ENCODE measurements at places on chromosomes 5 and 9.

DNA sequence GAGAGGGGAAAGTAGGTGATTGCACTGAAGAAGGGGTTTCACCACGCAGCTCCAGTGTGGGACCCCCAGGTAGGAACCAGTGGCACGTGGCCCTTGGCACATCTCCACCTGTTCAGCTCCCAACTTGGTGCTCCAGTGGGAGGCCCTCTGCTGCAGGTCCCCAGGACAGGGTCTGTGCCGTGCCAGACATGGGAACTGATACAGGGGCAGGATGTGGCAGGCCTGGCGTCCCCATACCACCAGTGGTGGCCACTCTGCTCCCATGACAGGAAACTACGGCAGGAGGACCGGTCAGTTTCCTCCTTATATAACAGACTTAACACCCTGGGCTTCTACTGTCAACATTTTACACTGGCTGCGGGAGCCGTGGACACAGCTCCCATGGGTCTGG is 67.3 kb downstream of the PSMB7 start:
- DNase-seq, result no peak

DNA sequence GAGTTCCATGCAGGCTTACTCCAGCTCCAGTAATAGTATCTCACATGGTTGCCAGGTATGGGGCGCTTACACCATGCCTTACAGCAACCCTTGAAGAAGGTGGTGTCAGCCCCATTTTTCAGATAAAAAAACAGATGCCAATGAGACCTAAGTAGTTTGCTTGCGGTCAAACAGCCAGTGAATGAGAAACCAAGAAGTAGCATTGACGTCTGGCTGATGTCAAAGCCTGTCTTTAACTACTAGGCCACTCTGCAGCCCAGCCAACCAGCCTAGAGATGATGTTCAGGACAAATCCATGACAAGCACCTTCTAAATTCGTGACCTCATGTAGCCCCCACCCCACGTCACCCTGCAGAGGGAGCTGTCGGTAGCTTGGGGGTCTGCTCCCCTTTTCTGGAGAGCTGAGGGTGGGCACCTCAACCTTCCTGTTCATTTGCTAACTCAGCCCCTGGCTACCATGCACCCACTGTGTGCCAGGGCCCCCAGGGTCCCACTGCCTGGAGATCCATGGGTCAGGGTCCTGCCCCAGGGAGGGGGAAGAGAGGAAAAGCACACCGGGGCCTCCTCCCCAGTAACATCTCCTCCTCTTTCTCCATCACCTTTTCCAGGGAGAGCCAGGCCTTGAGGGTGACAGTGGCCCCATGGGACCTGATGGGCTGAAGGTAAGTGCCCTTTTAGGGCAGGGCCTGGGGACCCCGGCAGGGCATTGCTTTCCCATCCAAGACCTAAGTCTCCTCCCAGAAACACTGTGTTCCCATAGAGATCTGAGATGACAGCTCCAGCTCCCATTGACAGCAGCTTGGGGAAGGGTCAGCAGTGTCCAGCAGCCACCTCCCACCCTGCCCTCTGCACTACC is 52.5 kb upstream of the ORM1 start:
- DNase-seq, result no peak

GRCh38 chr9:131999692-132000551 is 79.7 kb downstream of the MED27 start:
- no peak for DNase-seq

DNA sequence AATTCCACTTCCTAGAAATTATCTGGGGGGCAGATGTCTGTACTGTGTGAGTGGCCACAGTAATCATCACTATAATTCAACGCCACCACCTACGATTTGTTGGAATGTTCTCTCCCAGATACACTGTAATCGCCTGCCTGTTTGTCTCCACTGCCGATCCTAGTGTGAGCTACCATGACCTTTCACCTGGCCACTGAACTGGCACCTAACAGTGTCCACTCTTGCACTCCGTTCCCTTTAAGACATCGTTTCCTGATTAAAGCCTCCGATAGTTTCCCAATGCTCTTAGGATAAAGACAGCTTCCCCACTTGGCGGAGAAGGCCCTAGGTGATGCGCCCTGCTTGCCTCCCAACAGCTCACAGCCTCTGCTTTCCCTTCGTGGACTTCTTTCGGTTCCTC is 4.0 kb downstream of the PHYKPL start:
- DNase-seq, result no peak

DNA sequence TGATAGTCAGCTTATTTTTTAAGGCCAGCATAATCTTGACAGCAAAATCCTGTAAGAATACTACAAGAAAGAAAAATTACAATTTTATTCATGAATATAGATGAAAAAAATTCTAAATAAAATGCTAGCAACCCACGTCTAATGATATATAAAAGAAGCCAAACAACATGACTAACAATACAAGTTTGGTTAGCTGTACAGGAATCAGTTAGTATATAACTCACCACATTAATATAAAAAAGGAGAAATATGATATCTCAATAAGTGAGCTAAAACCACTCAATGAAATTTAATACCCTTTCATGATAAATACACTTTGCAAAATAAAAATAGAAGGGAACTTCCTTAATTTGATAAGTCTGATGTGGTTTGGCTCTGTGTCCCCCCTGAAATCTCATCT is 139.7 kb upstream of the MAN2A1 start:
- DNase-seq, result no peak

GRCh38 chr5:103021314-103021713 is 98.6 kb downstream of the GIN1 start:
- DNase-seq, result no peak
